ENCODE measurements at places on chromosomes 7 and 10. TPM values are rescaled to one million over a fixed set of nuclear protein-coding genes. Genes with fewer than 3 reads are reported as not detected.

DNA sequence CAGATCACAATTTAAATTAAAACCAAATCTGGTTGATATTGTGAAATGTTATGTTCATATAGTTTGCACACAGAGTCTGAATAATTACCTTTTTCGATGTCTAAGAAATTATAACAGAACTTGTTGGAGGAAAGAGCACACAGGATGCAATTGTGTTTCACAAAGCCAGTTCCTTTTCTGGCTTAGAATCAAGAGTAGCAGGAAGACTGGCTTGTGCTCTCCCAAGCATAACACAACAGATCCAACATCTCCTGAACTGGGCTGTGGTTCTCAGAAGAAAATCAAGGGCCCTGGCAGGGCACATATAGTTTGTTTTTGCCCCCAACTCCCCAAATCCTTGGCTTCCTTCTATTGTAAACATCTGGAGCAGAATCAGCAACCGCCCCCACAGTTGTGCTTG lies 62.7 kb downstream of the LRRC4 start:
- no peak for DNase-seq

- DNase-seq: no peak
Measured at GRCh38 chr7:43584195-43584586, 1.3 kb downstream of the STK17A start.

GRCh38 chr7:139523968-139524815 lies 707 bp downstream of the CLEC2L start:
- no peak for DNase-seq

- no peak for DNase-seq
Measured at GRCh38 chr7:114345494-114345893, 69.1 kb upstream of the FOXP2 start.

DNA sequence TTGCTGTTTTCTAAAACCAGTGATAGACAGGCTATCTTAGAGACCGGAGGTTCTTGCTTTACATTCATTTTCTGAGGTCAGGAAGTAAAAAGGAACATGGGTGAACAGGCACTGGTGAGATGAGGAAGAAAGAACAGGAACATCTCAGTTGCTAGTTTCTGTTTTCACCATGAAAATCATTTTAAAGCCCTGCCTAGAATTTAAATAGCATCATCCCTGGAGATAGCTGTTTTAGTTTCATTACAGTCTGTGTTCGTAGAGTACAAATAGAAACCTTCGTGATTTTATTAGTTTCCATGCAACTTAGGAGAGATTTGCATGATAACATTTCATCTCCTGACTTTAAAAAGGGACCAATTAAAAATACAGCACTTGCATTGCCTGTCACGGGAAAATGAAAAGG lies 14.7 kb downstream of the KCNMA1 start:
- DNase-seq: no peak

DNA sequence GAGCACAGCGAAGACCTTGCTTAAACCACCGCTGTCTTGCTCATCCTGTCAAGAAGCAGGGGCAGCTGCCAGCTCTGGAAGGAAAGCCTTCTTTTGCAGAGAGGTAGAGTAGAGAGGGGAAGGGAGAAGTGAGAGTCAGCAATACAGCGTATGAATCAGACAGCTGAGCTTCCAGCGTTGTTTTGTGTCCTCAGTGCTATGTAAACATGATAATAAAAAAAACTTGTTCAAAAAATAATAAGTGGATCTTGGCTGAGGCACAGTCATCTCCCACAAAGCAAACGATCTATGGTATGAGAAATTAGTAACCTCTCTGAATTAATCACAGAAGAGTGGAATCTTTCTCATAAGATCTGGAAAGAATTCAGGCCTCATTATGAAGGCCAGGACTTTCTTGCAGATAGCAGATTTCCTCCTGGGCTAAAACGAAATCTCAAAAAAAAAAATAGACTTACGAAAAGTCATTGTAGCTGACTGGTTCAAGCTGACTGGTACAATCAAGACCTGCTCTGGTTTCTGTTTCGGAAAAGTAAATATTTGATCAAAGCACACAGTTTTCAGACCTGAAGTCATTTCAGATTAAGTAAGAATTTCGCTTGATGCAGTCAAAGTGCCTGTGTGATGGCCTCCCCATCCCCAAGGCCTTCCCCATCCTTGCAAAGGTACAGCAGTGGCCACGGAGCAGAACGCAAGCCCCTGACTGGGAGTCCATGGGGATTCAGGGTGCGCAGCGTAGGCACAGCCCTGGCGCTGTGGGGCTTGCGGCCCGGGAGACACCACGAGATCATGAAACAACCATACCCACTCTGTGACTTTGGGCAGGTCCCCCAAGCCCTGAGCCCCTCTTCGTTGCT lies 29.4 kb downstream of the CHST15 start:
- no peak for DNase-seq

GRCh38 chr10:133361773-133362441 lies 4.1 kb upstream of the FUOM start:
- no peak for DNase-seq

- no peak for DNase-seq
Measured at GRCh38 chr10:90087197-90088023, 386.0 kb downstream of the KIF20B start.

GRCh38 chr10:5656737-5657579 lies 9.4 kb downstream of the ASB13 start:
- DNase-seq: no peak

- DNase-seq: no peak
Measured at GRCh38 chr7:497946-498655, 21.5 kb downstream of the PDGFA start.

GRCh38 chr10:10270126-10271050 lies 747.3 kb upstream of the CELF2 start:
- no peak for DNase-seq

GRCh38 chr7:19939746-19940145 lies 166.3 kb upstream of the TMEM196 start:
- no peak for DNase-seq

DNA sequence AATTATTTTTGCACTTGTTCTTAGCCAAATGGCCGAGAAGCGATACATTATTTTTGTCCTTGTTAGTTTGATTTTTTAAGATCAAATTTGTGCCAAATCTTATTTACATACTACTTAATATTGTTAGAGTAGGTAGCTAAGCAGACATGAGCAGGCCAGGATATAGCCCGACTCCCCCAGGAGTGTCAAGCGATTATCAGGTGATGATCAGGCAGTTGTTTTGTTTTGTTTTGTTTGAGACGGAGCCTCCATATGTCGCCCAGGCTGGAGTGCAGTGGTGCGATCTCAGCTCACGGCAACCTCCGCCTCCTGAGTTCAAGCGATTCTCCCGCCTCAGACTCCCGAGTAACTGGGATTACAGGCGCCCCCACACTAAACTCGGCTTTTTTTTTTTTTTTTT lies 71.1 kb downstream of the LYZL2 start:
- DNase-seq: no peak

DNA sequence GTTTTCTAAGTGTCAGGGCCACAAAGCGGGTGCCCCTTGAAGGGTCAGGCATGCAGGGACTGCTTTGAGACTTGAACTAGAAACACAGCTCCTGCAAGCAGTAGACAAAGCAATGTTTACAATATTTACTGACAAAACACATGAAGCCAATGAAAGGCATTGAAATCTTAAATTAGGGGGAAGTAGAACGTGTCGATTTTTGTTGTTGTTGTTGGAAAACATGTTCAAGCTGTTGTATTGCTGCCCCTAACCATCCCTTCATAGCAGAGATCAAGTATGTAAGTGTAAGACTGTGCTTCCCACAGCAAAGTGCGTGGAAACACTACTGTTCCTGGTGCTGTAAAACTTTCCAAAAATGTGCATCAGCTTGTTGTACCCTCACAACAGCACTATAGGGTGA lies 131.6 kb upstream of the MGMT start:
- DNase-seq: no peak

DNA sequence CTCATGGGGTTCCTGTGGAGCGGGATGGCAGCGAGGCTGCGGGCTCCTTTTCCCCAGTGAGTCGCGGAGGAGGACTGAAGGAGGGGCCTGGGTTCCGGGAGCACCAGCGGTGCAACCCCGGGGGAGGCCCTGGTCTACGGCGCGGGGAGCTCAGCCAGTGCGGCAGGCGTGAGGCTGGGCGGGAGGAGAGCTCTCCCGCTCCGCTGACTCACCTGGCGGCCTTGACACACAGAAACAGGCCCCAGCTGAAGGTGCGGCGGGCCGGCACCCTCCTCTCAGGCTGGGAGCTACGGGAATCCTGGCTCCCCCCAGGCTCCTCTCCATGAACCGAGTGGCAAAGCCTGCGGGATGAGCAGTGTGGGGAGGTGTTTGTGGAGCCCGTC lies 6.8 kb upstream of the NOM1 start:
- DNase-seq: no peak

DNA sequence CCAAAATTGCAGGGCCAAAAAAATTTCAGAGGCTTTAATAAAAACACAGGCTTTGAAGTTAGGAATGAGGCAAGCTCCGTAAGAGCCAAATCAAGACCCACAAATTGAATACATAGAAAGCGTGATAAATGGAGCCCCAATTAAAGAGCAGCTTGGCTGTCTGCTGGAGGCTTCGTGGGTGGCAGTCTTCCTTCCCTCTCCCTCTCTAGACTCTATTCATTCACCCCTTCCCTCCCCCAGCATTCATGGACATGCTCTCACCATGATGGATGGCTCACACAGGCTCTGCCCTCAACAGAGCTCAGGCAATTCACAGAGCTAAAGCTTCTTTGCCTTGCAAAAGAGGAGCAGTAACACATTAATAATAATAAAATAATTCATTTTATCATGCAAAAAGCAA lies 214.1 kb downstream of the HERPUD2 start:
- DNase-seq: no peak

GRCh38 chr7:64294701-64295420 lies 18.9 kb upstream of the ZNF736 start:
- no peak for DNase-seq

DNA sequence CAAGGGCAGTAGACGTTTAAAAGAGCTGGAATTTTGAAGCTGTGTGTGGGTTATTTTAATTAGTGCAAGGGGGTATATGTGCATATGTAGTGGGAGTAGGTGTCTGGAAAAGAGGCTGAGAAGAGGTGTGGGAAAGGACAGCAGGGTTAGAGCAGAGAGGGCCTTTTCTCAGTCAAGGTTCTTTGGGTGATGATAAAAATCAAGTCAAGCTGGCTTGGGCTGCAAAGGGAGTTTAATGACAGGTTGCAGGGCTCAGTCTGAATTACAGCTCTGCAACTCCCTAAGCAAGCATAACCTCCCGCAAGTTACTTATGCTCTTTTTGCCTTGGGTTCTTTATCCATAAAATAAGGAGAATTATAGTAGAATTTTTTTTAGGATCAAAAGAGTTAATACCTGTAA lies 83.5 kb downstream of the RELN start:
- no peak for DNase-seq

GRCh38 chr7:156999958-157000726 lies 10.3 kb downstream of the MNX1 start:
- DNase-seq: no peak

- DNase-seq: no peak
Measured at GRCh38 chr7:17412883-17413282, 114.4 kb downstream of the AHR start.

GRCh38 chr7:69412331-69413146 lies 185.7 kb upstream of the AUTS2 start:
- DNase-seq: peak; percentile 52

DNA sequence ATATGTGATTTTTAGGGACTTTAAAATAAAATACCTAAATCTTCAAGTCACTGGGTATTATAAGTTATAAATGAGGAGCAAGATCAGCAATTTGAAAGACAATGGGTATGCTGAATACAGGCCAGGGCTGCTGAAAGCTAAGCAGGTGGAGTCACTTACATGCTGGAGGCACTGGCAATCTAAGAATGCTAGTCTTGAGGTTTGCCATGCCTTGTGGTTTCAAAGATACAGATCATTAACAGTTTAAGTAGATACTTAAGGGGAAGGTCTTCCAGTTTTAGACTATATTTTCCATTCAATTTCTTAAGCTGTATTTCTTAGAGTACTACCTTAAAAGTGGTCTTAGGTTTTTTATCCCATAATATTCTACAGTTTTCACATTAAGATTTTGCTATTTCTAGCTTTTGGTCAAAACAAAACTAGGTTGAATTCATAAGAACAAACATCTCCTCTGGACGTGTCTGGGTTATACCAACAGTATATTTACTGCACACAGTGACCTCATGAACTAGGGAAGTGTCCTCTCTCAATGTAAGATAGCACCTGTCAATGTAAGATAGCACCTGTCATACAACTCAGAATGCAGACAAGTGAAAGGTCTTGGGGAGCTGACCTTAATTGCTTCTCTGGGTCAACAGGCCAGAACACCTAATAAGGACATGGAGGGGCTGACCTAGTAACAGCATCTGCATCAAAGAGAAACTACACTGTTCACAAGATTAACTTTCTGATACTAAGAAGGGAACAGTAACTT lies 2.0 kb downstream of the SRI start:
- no peak for DNase-seq

GRCh38 chr10:44961230-44961571 lies 1.6 kb downstream of the RASSF4 start:
- no peak for DNase-seq

- DNase-seq: no peak
Measured at GRCh38 chr10:6669269-6669859, 89.3 kb upstream of the PRKCQ start.

GRCh38 chr10:27223964-27224363 lies 16.6 kb downstream of the ACBD5 start:
- DNase-seq: no peak

DNA sequence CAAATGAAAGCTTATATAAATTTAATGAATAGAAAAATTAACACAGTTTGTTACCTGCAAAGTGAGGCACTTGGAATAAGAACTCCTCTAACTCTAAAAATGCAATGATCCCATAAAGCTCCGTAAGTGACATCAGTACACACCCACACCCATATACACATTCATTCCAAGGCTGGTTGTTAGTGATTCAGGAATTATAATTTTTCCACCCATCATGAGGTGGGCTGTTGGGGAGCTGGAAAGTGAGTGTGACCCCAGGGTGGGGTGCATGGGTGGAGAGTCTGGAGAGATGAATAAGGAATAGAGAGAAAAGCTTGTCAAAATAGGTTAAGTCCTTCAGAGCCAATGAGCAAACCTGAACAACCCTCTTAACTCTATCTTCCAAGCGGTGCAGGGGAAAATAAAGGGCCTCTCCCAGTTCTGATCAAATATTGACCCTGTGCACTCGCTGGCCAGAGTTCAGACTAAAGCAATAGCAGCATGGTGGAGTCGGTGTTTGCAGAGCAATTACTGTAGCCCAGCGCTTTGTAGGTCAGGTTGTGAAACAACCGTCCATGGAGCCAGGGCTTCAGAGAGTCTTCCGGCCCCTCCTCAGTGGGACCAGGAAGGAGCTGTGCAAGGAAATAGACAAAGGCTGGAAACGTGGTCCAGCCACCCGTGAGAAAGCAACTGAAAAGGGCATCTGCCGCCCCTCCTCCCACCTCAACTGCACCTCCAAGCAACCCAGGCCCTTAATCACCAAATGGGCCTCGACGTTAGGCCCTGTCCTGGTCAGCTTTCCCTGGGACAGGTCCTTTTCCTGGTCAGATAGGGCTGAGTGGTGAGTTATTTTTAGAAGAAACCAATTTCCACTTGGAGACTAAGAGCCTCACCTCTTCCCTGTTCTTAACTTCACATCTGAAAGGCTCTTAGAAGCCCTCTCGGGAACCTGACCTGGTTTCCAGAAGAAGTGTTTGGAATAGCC lies 61.2 kb downstream of the SH3PXD2A start:
- no peak for DNase-seq

Gene ZNF853
- 29.6 TPM for total RNA-seq

Gene LBX1
- total RNA-seq: not detected

Gene FAM149B1
- total RNA-seq: 26.2 TPM

Gene ACSM6
- total RNA-seq: not detected

Gene LRRD1
- 0.75 TPM for total RNA-seq

Gene OR2A12
- total RNA-seq: not detected

Gene FOXI2
- not detected for total RNA-seq

Gene MBL2
- total RNA-seq: not detected

Gene IDI2
- total RNA-seq: not detected

Gene RSU1
- total RNA-seq: 29.0 TPM

Measured in dorsolateral prefrontal cortex (tissue), 122 donors.